Thyroid gland (tissue), 4 donors: ENCODE measurements at places on chromosomes 7 and 10. TPM values are rescaled to one million over a fixed set of nuclear protein-coding genes. Genes with fewer than 3 reads are reported as not detected.

PARP12 gene
- total RNA-seq: 46.9 TPM

- peaks cover 43% of the 10 kb centered on the region for H3K4me1 ChIP-seq
- H3K27ac ChIP-seq: peak overlapping the region; percentile 98
- DNase-seq: peak; percentile 55
- no peaks in the 10 kb centered on the region for H3K36me3 ChIP-seq
- H3K4me3 ChIP-seq: peak overlapping the region; percentile 72
Measured at GRCh38 chr10:125158601-125159485, 1.5 kb downstream of the CTBP2 start.

DNA sequence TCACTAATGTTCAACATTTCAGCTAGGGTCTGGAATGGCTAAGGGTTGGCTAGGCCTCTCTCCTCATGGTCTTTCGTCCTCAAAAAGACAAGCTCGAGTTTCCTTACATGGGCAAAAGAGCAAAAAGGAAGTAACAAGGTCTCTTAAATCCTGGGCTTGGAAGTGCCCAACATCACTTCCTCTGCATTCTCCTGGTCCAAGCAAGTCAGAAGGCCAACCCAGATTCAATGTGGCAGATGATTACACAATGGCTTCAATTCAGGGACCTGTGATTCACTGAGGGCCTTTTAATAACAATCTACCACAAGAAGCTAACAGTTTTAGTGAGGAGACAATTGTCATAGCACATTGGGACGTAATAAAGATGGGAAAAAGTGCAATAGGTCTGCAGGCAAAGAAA, 4.4 kb upstream of the NUP205 start:
- no peaks in the 10 kb centered on the region for H3K36me3 ChIP-seq
- H3K4me3 ChIP-seq: no peak overlapping the region
- no peak overlapping the region for H3K27ac ChIP-seq
- H3K4me1 ChIP-seq: peaks cover 5% of the 10 kb centered on the region
- DNase-seq: no peak

DNA sequence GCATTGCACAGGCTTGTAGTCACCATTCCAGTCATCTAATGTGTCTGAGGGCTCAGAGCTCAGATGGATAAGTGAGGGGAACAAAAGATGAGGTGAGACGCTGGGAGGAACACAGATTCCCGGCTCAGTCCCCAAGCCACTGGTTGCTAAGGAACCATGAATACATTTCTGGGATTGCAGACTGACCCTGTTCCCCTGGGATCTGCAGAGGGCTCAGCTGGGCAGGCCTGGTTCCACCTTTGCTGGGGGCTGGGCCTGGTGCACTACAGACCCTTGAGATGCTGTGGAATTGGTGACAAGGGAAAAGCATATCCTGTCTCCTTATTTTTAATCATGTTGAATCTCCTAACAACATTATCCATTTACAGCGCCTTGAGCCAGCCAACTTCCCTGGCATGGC, 19.2 kb downstream of the ELFN1 start:
- no peaks in the 10 kb centered on the region for H3K4me1 ChIP-seq
- H3K27me3 ChIP-seq: no peaks in the 10 kb centered on the region
- no peaks in the 10 kb centered on the region for H3K36me3 ChIP-seq

VSTM4 gene
- 42.9 TPM for total RNA-seq

DNA sequence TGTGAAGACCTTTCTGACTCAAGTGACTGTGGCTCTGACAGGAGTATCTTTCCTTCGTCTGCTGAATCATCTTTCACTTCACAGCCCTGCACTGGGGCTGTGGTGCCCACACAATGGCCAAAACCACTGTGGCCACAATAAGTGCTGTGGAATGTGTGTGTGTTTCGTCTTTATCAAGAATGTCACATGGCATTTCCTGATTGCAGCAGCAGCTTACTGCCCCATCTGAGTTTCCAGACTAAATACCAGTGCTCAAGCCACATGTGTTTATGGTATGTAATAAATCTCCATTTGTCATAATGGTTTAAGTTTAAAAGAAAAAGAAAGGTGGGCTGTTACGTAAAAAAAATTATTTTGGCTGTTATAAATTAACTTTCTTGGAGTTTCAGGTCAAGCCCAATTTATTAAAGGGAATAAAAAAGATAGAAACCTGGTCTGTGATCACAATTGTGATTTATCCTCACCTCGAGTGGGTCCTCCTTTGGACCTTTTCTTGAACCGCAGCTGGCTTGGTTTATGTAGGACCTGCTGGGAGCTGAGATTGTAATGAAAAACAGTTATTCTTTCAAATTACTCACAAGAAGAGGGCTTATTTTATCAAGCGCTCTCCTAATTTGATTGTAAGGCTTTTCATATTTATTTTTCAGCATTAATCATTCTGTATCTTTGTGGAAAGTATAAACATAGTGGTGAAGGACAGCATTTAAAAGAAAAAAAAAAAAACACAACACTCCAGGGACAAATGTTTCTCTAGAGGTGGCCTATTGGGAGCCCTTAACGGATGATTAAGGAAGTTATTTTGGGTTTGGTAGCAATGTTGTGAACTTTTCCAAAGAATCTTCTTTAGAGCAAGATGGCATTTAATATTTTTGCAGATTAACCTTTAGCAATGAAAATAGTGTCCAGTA, 116.2 kb downstream of the LRMDA start:
- H3K36me3 ChIP-seq: no peaks in the 10 kb centered on the region
- H3K27ac ChIP-seq: peak overlapping the region; percentile 11
- H3K4me1 ChIP-seq: peaks cover 32% of the 10 kb centered on the region
- no peak for DNase-seq
- no peaks in the 10 kb centered on the region for H3K27me3 ChIP-seq

DNA sequence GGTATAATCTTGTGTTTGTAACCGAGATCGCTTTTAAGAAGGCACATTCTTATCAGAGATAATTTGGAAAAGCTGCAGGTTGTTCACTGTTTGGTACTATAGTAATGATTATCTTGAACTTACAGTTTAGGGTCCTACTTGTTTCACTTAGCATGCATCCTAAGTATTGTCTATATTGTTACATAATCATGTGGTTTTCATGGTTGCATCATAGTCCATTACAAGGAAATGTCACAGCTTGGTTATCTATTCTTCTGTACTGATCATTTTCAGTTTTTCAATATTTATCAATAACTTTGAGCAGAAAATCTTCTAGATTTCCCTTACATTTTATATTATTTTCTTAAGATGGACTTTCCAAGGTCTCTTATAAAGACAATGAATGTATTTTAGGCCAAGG, 116.3 kb downstream of the PLPP4 start:
- H3K27ac ChIP-seq: no peak overlapping the region
- no peak for DNase-seq
- no peaks in the 10 kb centered on the region for H3K27me3 ChIP-seq
- H3K4me3 ChIP-seq: no peak overlapping the region

DNA sequence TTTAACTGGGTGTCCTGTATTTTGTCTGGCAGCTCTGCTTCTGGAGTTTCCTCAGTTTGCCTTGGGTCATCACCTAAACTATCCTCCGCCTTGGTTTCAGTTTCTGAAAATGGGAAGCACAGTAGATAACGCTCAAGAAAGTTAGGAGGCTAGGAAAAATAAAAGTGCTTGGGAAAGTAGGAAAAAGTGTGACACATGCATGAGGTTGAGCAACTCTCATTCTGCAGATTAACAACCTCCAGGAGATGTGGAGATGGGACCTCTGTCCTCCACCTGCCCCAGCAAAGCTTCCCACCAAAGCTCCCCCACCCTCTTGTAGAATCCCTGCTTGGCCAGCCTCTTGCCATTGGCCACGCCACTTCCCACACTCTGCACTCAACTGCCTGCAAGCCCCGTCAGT, 13.1 kb upstream of the ZCCHC24 start:
- H3K4me1 ChIP-seq: peaks cover 5% of the 10 kb centered on the region
- DNase-seq: no peak
- no peaks in the 10 kb centered on the region for H3K27me3 ChIP-seq
- no peak overlapping the region for H3K27ac ChIP-seq
- H3K4me3 ChIP-seq: no peak overlapping the region

DNA sequence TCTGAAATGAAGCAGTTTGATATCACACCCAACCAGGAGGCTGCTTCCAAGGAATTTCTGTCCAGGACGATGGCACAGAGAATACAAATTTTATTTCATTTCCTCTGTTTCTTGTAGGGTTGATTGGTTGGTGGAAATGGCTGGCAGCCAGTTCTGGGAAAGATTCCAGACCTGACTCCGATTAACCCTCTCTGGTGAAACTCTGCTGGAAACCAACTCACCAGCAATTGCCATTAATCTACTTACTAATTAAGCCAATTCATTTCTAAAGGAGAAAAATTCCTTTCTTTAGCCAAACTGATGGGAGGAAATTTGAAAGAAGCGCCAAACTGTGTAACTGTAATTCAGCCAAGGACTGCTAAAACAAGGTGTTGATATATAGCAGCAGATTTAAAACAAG, 10.7 kb downstream of the PTF1A start:
- H3K4me3 ChIP-seq: no peak overlapping the region
- H3K36me3 ChIP-seq: no peaks in the 10 kb centered on the region
- DNase-seq: no peak
- H3K27me3 ChIP-seq: peaks cover 9% of the 10 kb centered on the region
- no peaks in the 10 kb centered on the region for H3K4me1 ChIP-seq

RPP30 gene
- 62.6 TPM for total RNA-seq

GRCh38 chr10:1523221-1523620, 214.1 kb downstream of the ADARB2 start:
- H3K27ac ChIP-seq: no peak overlapping the region
- no peak overlapping the region for H3K4me3 ChIP-seq
- H3K4me1 ChIP-seq: no peaks in the 10 kb centered on the region
- no peaks in the 10 kb centered on the region for H3K36me3 ChIP-seq
- no peak for DNase-seq

TSPAN15 gene
- 12.8 TPM for total RNA-seq

CALML3 gene
- total RNA-seq: not detected

SPDYE2 gene
- not detected for total RNA-seq

DNA sequence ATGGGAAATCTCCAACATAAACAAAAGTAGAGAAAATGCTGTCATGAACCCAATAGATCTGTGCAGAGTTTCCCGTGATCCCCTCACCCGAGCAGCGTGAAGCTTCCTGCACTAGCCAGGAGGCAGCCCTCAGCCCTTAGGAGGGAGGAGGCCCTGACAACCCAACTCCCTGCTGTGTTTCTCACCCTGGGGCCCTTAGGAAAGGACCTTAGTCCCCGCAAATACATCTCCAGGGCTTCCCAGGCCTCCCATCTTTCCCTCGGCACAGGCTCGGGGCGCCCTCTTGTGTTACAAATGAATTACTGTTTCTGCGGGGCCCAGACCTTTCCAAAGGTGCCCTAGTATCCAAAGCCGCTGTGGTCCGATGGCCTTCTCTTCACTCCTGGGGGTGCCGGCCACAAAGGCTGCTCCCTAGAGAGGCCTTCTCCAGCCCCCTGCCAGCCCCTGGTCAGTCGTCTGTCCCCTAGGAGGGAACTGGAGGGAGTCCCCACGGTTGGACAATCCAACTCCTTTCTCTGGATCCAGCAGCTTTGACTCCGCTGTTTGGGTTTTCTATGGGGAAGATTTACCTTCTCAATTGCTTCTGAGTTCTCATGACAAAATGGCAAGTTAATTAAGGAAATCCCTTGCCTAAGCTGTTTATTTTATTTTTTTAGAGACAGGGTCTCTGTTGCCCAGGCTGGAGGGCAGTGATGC, 49.9 kb upstream of the SH2B2 start:
- H3K36me3 ChIP-seq: peaks cover 17% of the 10 kb centered on the region
- H3K4me3 ChIP-seq: no peak overlapping the region
- DNase-seq: peak; percentile 62
- H3K27me3 ChIP-seq: no peaks in the 10 kb centered on the region
- H3K4me1 ChIP-seq: no peaks in the 10 kb centered on the region
- H3K27ac ChIP-seq: no peak overlapping the region

ECHS1 gene
- 89.7 TPM for total RNA-seq
